Activated T-helper 1 cell treated with anti-CD3 and anti-CD28 coated beads, Interleukin-2, amount 50 U/mL, for 16 hours (primary cell): ENCODE measurements at places on chromosomes 12 and 14.

GRCh38 chr14:95068521-95068920 lies 88.8 kb downstream of the DICER1 start:
- DNase-seq: no peak

GRCh38 chr12:48119834-48120195 lies 651 bp downstream of the PFKM start:
- DNase-seq: no peak

- DNase-seq: no peak
Observed at GRCh38 chr14:102986810-102987579, 64.5 kb downstream of the AMN start.

DNA sequence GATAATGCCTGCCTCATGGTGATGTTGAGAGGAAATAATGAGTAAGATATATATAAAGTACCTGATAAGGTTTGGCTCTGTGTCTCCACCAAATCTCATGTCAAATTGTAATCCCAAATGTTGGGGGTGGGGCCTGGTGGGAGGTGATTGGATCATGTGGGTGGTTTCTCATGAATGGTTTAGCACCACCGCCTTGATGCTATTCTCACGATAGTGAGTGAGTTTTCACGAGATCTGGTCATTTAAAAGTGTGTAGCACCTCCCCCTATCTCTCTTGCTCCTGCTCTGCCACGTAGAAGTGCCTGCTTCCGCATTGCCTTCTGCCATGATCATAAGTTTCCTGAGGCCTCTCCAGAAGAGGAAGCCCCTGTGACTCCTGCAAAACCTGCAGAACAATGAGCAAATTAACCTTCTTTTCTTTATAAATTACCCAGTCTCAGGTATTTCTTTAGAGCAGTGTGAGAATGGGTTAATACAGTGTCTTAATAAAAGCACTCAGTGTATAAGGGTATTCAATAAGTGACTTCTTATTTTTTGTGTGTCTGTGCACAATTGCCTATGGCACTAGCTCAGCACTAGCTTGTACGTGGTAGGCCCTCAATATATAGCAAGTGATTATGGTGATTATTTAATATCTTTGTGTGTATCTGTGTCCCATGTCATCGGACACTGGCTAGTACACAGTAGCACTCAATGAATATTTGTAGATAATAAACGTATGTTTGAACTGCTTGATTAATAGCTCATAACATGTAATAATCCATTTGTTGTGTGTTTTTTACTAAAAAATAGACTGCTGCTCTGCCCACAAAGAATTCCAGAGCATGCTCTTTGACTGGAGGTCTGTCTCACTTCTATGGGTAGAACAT lies 138.1 kb upstream of the LMNTD1 start:
- no peak for DNase-seq

- DNase-seq: no peak
Observed at GRCh38 chr12:16220120-16220519, 57.4 kb downstream of the SLC15A5 start.

- DNase-seq: no peak
Observed at GRCh38 chr14:64639340-64639821, 64.8 kb upstream of the PLEKHG3 start.

GRCh38 chr14:22973217-22974032 lies 8.9 kb downstream of the AJUBA start:
- DNase-seq: no peak

GRCh38 chr12:60180298-60180697 lies 584.5 kb downstream of the SLC16A7 start:
- DNase-seq: no peak

DNA sequence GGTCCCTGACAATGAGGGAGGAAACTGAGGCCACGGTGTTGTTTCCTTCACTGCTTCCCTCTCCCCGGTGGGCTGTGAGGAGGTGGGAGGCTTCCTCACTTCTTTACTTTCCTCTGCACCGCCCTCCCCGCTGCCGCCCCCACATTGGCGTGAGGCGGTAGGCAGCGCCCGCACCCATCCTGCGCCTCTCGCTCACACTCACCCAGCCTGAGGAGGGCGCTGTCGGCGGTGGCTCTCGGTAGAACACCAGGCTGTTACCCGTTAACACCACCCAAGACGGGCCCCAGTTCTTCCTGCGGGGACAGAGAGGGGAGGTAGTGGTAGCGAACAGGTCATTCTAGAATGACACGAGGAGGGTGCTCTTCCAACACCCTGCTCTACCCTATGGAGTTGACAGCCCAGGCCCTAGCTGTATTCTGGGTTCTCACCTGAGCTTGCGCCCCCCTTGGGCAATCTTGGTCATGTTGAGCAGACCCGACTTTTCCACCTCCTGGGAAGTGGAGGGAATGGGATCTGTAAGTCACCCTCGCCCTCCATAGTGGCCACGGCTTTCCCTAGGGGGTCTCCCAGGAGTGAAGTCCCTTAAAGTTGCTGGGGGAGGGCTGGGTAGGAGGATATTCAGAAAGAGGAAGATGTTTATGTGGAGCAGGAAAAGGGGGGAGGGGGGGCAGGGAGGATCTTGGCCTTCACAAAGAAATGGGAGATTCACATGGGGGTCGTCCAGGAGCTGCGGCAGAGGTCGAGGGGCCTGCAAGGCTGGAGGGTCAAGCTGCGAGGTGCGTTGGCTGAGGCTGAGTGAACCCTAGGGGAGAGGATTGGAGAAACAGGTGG lies 3.3 kb downstream of the ARHGAP9 start:
- DNase-seq: no peak

DNA sequence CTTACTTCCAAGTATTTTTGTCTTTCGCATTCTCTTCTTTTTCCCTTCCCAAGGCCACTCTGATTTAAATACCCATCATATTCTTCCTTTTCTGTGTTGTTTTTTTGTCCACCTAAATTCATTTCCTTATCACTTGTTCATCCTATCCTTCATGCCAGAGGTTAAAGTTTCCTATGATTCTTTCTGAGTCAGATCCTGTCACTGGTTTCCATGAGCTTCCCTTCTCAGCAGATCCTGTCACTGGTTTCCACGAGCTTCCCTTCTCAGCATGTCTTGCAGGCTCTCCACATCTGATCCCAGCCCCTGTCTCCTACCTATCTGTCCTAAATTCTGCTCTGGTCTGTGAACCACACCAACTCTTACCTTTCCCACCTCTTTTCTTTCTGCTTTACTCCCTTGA lies 311.8 kb upstream of the RGS6 start:
- DNase-seq: no peak

DNA sequence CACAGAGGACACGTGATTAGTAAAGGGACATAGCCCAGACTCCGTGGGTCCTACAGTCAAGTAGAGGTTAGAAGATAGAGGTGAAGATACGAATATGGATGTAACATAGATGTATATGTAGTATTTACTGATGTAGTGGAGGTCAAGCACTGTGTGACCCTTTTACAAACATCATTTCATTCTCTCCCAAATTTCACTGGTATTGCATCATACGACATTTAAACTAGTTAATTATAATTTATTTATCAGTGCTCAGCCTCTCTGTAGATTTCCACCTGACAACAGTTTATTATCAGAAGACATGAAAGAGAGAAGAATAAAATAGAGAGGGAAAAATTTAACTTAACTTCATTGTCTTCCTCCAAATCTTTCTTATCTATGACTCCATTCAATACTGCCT lies 927.9 kb upstream of the TMEM132C start:
- DNase-seq: no peak

DNA sequence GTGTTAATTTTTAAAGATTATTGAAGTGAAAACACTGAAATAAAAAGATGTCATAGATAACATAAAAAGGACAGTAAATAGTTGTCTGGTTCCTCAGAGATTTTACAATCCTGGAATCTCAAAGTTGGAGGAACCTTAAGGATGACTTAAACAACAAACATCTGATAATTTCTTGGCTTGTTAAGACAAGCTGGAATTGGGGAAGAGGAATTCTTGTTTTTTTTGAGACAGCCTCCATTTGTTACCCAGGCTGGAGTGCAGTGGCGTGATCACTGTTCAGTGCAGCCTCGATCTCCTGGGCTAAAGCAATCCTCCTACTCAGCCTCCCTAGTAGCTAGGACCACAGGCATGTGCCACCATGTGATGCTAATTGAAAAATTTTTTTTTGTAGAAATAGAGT lies 2.3 kb downstream of the ZNF410 start:
- no peak for DNase-seq

DNA sequence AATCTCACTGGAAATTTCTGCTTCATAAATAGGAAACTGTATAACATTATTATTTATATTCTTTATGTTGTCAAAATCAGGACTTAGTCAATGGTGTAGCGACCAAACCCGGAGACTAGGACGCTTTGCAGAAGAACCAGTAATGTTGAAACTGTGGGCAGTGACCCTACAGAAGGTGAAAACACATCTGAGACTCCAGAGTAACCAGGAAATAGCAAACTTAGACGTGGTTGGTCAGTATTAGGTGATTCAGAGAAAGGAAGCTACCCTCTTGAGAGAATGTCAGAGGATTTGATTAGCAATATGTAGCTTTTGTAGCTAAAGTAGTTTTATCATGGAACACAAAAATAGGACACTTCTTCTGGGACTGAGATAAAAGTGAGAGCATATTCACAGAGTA lies 381.9 kb downstream of the SLC16A7 start:
- DNase-seq: no peak

DNA sequence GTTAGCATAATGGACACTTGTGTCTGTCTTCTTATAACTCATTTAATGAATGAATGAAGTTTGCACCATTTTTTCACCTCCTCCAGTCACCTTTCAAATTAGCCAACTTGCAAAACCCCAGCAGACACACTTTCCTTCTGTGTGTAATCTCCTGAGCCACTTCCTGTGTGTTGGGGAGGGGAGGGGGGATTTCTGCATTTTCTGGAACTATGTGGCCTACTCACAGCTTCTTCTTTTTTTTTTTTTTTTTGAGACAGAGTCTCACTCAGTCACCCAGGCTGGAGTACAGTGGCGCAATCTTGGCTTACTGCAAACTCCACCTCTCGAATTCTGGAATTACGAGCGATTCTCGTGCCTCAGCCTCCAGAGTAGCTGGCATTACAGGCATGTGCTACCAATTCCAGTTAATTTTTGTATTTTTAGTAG lies 4.1 kb upstream of the SERPINA1 start:
- DNase-seq: no peak

- DNase-seq: no peak
Observed at GRCh38 chr14:49456589-49456988, 129.6 kb downstream of the RPS29 start.

- DNase-seq: no peak
Observed at GRCh38 chr12:8829621-8830020, 7.2 kb downstream of the A2ML1 start.

DNA sequence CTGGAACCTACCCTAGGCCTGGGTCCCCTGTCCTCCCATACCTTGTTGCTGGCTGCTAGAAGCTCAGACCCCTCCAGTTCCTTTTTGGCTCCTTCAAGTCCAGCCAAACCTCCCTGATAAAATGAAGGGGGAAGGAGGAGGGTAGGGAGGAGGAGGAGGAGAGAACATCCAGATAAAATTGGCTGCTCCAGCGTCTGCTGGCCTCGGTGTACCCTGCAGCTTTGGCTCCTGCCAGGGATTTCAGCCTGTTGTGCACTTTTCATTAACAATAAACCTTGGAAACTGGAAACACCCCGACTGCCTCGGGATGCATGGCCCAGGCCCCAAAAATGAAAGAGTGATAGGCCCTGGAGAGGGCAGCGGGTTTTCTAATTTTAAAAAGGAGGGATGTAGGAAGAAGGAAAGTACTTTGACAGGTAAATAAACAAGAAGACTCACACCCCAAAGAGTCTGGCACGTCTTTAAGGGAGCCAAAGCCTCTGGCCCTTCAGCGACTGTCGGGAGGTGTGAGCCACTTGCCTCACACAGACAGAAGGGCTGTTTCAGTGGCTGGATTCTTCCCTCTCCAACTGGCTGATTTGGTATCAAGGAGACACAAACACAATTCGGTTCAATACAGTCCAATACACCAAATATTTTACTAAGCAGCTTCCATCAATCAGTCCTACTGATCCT lies 49.8 kb downstream of the NUAK1 start:
- DNase-seq: no peak

- DNase-seq: no peak
Observed at GRCh38 chr14:80958939-80959338, 3.5 kb downstream of the TSHR start.

DNA sequence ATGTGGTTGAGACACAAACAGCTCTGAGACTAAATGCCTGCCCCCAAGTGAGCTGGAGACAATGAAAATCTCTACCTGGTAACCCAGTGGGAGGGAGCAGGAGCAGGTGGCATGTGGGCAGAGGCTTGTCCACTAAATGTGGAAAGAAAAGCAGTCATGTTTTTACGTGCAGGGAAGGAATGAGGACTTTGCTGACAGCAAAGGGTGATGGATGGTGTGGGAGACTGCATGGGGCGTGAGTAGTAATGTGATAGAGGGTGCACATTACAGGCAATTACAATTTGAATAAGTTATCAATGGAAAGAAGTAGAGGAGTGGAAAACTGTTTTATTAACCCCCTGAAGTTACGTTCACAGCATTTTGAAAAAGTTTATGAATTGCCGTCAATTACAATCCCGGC lies 176.6 kb downstream of the NRXN3 start:
- no peak for DNase-seq

DNA sequence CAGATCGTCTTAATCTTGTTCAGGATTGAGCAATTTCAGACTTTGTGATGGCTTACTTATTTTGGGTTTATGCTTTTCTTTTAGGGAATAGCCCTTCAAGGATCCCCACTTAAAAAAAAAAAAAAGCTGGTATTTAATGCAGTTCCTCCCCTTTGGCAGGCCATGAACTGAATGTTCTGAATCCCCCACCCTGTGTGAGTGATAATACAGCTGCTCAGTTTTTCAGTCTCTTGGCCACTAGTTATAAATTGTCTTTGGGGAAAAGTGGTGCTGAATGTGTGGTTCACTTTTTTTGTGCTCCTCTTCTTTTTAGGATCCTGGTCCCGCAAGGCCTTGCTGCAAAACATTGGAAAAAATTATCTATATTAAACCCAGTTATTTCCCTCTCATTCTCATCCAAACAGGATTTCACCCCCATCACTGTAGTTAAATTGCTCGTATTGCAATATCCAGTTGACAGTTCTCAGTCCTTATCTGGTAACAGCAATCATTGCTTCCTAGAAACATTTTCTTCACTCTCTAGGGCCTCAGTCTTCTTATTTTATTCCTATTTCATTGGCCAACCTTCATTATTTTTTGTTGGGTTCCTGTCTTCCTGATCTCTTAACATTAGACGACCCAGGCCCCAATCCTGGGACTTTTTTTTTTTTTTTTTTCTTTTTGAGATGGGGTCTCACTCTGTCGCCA lies 73.1 kb upstream of the PAWR start:
- no peak for DNase-seq

- DNase-seq: no peak
Observed at GRCh38 chr12:64497903-64498302, 46.0 kb downstream of the TBK1 start.
